Right ventricle myocardium superior (tissue), 1 donor: ENCODE measurements at places on chromosomes 4 and X. TPM values are rescaled to one million over a fixed set of nuclear protein-coding genes. Genes with fewer than 3 reads are reported as not detected.

Gene PDE5A
- 6.5 TPM for total RNA-seq

DNA sequence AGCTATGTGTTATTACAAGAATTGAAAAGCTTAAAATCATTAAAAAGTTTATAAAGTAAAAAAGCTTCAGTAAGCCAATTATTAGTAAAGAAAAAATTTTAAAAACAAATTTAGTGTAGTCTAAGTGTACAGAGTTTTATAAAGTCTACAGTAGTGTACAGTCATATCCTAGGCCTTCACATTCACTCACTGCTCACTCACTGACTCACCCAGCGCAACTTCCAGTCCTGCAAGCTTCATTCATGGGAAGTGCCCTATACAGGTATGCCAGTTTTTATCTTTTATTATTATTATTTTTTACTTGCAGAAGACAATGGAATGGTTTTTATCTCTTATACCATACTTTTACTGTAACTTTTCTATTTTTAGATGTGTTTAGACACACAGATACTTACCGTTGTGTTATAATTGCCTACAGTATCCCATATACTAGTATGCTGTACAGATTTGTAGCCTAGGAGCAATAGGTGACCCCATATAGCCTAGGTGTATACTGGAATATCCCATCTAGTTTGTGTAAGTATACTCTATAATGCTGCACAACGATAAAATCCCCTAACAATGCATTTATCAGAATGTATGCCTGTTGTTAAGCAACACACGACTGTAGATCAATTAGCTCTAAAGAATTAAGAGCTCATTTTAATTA lies 230.7 kb downstream of the DCLK2 start:
- DNase-seq = no peak

DNA sequence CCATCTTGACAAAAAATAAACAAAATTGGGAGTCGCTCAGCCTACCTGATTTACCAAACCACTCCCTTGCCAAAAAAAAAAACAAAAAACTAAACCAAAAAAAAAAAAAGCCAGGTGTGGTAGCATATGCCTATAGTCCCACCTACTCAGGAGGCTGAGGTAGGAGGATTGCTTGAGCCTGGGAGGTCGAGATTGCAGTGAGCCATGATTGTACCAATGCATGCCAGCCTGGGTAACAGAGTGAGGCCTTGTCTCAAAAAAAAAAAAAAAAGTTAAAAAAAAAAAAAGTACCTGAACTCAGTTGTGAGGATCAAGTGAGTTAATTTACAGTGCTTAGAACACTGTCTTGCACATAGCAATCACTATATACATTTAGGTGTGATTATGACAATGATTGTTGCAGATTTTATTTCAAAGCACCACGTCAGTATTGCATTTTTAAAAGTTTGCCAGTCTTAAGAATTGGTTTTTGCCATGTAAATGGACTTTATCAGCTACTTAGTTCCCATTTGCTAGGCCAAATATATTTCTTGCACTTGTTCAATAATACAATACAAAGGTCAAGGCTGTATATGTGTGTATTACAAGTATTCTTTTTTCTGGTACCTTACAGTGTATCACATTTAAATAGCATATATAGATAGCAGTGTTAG lies 4.6 kb downstream of the NUDT9 start:
- DNase-seq = no peak

Gene C4orf51
- not detected for total RNA-seq

DNA sequence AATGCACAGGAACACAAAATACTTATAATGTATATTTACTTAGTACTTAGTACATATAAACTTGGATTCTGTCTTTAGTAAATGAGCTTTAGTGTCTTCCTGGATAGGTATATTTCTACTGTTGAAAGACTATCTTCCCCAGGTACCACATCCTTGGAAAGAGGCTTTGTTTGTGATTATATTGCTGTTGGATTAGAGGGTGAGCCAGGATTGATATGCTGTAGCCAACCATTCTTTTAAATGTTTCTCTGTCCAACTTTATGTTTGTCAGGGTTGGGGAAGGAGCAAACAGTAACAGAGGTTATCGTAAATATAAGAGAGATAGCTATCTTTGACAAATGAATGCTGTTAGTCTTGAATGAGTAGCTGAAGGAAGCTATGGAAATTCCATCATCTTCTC lies 213.2 kb downstream of the SPRY1 start:
- DNase-seq = no peak

- no peak for DNase-seq
Observed at GRCh38 chr4:65667506-65668041, 2.7 kb downstream of the EPHA5 start.

Gene CLGN
- total RNA-seq = 77.8 TPM
